ENCODE measurements at places on chromosomes 5 and 9.

- no peak for DNase-seq
Observed at GRCh38 chr5:165263536-165263935, 1758.1 kb downstream of the MAT2B start.

GRCh38 chr9:21070906-21071305, 6.8 kb downstream of the IFNB1 start:
- DNase-seq = no peak

- no peak for DNase-seq
Observed at GRCh38 chr5:124512236-124512635, 234.2 kb downstream of the ZNF608 start.

DNA sequence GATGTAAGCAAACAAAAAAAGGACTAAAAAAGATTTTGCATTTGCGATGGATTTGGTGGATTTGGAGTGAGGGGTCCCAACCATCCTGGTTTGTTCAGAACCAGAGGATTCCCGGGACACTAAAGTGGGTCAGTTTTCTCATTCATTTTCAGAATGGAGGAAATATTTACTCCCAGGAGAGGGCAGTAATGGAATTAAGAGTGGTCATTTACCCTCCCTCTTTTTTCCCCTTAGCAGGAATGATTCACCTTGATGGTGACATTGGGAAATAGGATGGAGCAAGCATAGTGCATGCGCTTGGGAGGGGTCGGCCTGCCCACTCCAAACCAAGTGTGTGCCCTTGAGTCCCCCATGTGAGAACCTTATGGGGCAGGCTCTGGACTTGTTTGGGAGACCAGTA, 164.2 kb upstream of the PUM3 start:
- DNase-seq = no peak

DNA sequence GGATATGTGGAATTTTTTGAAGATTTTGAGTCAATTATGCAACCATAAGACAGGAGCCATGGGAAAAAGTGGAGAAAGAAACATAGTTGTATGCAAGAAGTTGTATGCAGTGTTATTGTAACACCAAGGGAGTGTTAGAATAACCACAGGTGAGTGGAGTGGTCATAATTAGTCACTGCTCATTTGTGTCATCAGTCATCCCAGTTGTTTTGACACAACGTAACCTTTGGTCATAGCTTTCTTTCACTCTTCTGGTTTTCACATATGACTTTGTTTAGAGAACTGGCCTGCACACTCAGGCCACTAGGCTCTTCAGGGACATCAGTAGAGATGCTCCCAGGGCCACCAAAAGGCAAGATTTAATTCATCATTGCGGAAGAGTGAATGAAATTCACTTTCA, 158.7 kb upstream of the HMHB1 start:
- DNase-seq = no peak

- no peak for DNase-seq
Observed at GRCh38 chr9:108823829-108824228, 32.0 kb downstream of the ACTL7B start.

- DNase-seq = no peak
Observed at GRCh38 chr5:124652892-124653441, 93.5 kb downstream of the ZNF608 start.

DNA sequence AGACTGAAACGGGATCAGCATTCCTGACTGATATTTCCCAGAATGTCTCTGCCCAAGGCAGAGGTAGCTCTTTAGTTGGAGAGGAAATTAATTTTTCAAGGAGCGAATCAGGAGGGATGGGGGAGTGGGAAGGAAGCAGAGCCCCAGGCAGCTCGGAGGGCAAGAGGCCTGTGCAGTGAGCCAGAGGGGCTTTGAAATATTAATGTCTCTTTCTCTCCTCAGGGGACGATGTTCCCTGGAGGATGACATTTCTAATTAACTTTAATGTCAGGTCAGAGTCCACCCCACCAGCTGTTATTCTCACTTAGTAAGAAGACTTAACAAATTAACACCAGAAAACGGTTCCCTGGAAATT, 45.6 kb downstream of the SLC6A7 start:
- no peak for DNase-seq

- DNase-seq = no peak
Observed at GRCh38 chr9:14311171-14311949, 2.6 kb downstream of the NFIB start.

- DNase-seq = no peak
Observed at GRCh38 chr5:150689120-150689519, 11.7 kb downstream of the RBM22 start.

DNA sequence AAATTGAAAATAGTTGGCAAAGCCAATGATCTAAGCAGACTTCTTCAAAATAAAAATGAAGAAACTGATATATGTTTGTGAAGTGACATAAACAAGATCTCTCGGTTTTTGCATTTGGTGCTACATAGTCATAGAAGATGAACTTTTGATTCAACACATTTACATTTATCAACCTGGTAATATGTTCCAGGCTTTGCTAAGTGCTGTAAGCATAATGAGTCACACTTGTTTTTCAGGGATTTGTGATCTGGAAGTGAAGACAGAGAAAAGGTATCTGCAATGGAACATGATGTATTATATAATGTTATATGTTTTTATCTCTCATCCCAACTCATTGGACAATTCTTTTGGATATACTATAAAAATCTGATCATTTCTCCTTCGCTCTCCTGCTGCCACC, 801.4 kb downstream of the BRINP1 start:
- no peak for DNase-seq

DNA sequence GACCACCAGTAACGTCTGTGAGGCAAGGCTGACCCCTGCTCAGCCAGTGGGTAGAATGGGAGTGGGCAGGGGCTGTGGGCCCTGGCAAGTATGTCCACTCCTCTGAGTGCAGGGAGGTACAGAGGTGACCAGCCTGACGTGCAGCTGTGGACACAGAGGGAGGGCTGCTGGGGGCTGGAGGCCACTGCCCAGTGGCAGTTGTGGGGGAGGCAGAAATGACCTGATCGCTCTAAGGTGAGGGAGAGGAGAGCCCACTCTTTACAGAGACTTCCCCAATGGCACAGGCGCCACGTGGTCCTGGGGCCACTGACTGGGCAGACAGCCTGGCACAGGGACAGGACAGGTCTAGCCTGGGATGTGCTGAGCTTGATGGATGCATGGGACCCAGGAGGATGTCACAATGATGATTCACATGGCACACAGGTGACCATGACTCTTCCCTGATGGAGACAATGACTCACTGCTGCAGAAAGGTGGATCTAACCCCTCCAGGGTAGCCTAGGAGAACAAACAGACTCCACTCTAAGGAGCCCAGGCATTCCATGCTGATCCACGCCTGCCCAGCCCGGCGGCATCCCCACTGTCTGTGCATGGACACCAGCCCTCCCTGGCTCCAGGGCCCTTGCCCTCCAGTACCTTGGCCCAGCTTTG, 7.7 kb downstream of the LPCAT1 start:
- no peak for DNase-seq

- no peak for DNase-seq
Observed at GRCh38 chr5:65055938-65056337, 287.2 kb downstream of the CWC27 start.

DNA sequence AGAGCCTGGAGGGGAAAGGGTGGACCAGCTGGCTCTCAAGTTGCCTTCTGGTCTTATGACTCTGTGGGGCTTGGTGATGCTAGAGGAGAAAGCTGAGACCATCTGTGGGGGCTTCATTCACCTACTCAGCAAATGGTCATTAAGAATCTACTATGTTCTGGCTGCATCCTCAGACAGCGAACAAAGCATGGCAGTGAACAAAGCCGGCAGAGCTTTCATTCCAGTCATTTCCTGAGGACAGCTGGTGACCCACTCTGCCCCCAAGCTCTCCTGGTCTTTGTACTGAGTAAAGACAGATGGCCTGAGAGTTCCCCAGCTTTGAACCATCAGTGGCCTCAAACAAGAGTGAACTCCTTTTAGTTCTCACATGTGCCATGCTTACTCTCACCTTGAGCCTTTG, 48.0 kb downstream of the FGF1 start:
- no peak for DNase-seq

GRCh38 chr9:34556949-34557348, 32.6 kb downstream of the CNTFR start:
- no peak for DNase-seq

- no peak for DNase-seq
Observed at GRCh38 chr5:89425062-89425461, 542.1 kb upstream of the MEF2C start.

GRCh38 chr9:129698254-129698757, 32.9 kb downstream of the PRRX2 start:
- DNase-seq = no peak

DNA sequence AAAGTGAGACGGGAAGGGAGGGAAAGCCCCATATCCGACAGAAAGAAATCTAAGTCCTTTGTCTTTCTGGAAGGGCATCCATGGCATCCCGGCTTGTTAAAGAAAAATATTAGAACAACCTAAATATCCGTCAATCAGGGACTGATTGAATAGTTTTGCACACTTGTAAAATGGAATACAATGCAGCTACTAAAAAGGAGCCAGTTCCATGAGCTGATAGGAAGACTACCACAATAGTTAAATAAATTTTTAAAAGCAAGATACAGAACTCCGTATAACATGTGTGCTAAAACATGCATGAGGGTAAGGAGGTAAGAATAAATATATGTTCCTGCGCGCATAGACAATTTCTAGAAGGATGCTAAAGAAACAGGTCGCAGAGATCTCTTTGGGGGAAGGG, 12.8 kb upstream of the GNPDA1 start:
- no peak for DNase-seq
